ENCODE measurements at places on chromosomes 12 and 14.

- DNase-seq: no peak
Observed at GRCh38 chr12:14986449-14986848, 13.6 kb downstream of the PDE6H start.

- DNase-seq: peak; percentile 82
Observed at GRCh38 chr14:71320734-71321573, 413.7 kb downstream of the PCNX1 start.

DNA sequence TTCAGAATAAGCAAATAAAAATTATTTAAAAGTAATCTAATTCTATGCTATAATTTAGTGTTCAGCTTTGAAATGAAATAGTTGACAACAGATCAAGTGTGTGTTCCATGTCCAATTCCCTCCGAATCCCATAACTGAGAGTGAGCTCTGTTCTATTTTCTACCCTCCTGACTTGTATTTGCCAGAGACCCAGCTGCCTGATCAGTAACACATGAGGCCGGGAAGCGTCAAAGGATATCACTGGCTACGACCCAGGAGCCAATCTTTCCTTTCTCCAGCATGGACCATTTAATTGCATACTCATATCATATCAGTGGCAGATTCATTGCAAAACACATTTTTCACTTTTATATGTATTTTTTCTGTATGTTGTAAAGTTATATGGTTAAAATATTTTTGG, 108.8 kb upstream of the TSPAN8 start:
- DNase-seq: no peak

- no peak for DNase-seq
Observed at GRCh38 chr12:14567351-14568162, at the start of gene PLBD1. PLBD1 (minus strand) TSS chr12:14567883; CDS start chr12:14567696, 187 bp downstream.

GRCh38 chr14:89531661-89532335, 114.8 kb upstream of the FOXN3 start:
- DNase-seq: no peak

DNA sequence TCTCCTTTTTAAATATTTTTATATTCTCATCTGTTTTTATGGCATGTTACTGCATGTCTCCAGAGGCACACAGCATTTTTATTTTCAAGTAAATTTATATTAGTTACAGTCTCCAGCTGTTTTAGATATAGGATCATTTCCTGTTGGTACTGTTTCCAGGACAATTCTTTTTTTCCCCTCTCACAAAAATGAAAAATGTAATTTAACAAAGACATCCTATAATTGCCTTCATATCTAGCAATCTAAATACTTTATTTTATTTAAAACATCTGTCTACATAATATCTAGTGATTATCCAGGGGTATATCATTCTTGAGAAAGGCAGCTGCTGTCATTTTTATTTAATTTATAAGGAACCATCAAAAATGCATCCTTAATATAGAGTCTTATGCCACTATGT, 272.4 kb upstream of the NPAS3 start:
- no peak for DNase-seq

- DNase-seq: no peak
Observed at GRCh38 chr12:79444089-79444488, 246.7 kb downstream of the PAWR start.

GRCh38 chr12:32134101-32134888, 27.6 kb downstream of the BICD1 start:
- DNase-seq: no peak

DNA sequence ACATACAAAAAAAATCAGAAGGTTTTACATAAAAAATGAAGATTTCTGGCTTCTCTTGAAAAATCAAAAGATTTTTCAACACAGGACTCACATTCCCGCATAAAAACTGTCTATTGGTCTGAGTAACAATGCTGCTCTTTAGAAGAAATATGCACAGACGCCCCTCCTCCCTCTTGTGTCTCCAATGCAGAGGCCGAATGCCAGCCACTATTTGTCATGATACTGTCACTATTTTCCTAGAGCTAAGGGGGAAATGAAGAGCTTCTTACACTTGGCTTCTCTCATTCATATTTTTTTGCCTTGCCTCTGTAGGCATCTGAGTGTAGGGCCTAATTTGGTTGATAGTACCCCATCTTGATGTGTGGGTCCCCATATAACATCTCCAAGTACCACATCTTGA, 98.0 kb downstream of the BBS10 start:
- DNase-seq: no peak

- DNase-seq: no peak
Observed at GRCh38 chr12:58064666-58065065, 123.3 kb downstream of the ATP23 start.

DNA sequence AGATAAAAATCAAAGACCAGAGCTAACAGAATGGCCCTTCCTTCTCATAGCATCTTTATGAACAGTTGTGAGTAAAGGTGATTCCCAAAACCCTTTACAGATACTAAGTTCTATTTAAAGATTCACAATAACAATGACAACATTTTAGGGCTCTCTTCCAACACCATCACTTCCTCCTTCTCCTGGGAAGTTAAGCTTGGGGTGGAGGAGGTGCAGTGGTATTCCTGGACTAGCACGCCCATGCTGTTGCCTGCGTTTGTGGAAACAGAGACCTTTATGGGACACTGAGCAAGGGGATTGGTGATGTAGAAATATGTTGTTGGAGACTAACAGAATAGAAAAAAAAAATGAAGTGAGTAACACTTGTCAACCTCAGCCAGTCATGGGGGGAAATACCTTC, 22.5 kb downstream of the SYNE2 start:
- no peak for DNase-seq
